ENCODE measurements at places on chromosomes 12 and 14.

DNA sequence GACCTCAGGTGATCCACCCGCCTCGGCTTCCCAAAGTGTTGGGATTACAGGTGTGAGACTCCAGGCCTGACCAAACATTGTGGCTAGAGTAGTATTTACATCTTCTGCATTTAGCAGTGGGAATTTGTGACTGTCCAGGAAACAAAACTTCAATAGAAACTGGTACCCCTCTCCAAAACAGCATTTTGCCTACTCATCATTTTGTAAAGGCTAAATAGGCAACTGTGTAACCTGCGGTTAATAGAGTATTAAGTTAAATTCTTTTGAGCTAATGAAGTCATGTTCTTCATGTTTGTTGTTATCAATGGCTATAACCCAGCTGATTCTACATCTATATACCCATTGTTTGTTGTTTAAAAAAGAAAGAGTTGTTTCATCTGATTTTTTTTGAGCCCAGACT is 8.1 kb downstream of the CMAS start:
- DNase-seq, result no peak

- peak; percentile 2 for DNase-seq
Observed at GRCh38 chr12:57626111-57626920, 6.7 kb downstream of the B4GALNT1 start.

DNA sequence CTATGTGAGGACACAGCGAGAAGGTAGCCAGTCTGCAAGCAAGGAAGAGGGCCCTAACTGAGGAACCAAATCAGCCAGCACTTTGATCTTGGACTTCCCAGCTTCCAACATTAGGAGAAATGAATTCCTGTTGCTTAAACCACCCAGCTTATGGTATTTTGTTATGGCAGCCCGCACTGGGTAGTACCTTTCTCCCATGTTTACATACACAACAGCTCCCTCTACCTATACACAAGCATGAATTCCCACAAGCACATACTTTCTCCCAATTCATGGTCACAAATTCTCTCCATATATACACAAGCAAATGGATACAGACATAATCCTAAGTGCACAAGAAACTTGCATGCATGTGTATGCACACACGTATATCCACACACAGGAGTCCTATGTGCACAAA is 7.4 kb downstream of the ITGB7 start:
- DNase-seq, result no peak

GRCh38 chr14:54572316-54572715 is 5.4 kb downstream of the SAMD4A start:
- DNase-seq, result no peak

DNA sequence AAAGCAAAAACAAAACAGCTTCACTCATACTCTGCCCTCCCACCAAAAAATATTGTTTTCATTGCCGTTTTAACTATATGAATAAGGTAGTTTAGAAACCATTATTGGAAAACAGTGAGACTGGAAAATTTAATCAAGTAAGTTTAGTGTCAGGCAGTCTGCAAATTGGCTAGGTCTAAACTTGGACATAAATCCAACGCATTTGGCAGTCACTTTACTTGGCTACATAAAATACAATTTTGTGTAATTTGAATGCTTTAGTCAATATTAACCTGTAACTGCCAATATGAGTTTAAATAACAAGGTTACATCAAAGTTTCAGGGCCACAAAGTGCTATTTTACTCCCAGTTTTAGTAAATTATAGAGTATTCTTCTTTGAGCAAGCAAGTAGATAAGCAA is 202.3 kb upstream of the SLC38A2 start:
- DNase-seq, result no peak

GRCh38 chr14:61498811-61499210 is 177.4 kb downstream of the PRKCH start:
- DNase-seq, result peak; percentile 41

DNA sequence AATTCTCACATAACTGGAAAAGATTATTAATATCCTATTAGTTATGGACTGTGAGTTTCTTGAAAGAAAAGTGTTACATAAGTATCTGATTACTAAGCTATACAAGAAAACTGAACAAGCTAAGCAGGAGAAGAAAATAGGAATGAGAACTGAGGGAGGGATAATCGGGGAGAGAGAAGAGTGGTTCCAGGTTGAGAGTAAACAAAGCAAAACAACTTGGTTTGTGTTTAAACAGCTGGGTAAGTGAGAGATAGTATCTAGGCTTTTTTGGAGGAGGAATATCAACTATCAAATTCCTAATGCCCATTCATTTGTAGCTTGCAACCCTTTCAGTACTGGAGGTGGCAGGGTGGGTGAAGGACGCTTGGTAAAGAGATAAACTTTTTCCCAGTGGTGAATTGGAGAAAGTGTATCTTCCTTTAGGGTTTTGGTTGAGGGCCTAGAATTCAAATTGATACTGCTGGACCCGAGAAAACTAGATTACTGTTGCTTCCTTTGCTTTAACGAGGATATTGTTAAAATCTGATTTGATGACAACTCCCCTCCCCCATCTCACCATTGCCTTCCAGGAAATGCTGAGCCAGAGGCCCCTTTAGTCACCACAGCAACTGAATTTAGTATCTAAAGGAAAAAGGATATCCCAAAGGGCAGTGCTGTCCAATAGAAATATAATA is 2.0 kb upstream of the SLC2A3 start:
- DNase-seq, result peak; percentile 26

All from hepatic stellate cell (primary cell).